Ammon's horn (tissue), 1 donor: ENCODE measurements at places on chromosomes 7 and 10.

DNA sequence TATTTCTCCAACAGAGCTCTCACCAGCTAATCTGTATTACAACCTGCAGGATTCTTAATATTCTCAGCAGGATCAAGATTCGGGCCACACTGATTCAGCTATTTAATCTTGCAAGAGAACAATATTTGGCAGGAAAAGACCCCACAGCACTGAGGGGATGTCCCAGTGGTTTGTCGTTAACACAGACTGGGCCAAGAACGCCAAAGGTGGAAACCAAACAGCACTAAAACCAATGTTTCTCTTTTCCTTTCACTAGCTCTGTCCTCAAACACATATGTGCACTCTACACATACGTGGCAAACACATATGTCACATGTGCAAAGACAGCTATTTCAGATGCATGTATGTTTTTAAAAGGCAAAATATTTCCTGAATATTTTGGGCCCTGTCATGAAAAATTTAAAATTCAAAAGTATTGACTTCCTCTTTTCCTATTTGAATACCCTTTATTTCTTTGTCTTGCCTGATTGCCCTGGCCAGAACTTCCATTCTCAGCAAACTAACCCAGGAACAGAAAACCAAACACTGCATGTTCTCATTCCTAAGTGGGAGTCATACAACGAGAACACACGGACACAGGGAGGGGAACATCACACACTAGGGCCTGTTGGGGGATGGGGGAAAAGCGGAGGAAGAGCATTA is 51.7 kb upstream of the NEBL start:
- no peak for DNase-seq

GRCh38 chr10:127948791-127949190 is 41.9 kb downstream of the PTPRE start:
- DNase-seq, result no peak

- DNase-seq, result no peak
Measured at GRCh38 chr10:120382360-120382759, 74.7 kb upstream of the PLPP4 start.

GRCh38 chr10:13110908-13111307 is 10.9 kb downstream of the OPTN start:
- DNase-seq, result no peak

- DNase-seq, result no peak
Measured at GRCh38 chr7:137417464-137417863, 73.9 kb upstream of the PTN start.

DNA sequence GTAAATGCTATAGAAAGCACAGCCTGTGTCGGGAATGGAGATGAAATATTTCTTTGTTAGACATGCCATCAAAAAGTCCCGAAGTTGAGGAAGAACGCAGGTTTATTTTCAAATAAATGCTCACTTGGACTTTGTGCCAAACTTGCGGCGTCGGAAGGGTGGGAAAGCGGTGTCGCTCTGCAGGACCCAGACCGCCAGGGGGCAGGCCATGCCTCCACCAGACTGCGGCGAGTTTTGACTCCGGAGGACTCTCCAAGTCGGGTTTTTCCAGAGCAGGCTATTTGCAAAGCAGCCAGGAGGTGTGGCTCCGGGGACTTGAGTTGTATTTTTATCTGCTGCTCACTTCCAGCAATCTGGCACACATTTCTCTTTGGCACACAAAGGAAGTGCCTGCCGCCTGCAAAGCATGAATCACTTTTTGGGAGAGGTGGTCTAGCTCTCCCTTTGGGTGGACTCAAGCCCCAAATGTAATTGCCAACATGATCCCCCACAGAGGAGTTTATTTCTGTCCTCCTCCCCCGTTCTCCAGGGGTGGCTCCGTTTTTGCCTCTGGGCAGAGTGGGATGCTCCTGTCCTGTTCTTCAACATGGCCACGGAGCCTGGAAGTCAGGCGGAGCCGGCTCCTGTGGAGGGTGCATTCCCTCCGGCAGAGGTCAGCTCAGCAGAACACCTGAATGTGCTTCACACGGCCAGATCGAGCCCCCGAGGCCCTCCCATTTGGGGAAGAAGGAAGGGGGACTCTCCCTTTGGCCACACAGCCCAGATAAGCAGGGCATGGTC is 82.3 kb upstream of the GPR26 start:
- peak; percentile 85 for DNase-seq

DNA sequence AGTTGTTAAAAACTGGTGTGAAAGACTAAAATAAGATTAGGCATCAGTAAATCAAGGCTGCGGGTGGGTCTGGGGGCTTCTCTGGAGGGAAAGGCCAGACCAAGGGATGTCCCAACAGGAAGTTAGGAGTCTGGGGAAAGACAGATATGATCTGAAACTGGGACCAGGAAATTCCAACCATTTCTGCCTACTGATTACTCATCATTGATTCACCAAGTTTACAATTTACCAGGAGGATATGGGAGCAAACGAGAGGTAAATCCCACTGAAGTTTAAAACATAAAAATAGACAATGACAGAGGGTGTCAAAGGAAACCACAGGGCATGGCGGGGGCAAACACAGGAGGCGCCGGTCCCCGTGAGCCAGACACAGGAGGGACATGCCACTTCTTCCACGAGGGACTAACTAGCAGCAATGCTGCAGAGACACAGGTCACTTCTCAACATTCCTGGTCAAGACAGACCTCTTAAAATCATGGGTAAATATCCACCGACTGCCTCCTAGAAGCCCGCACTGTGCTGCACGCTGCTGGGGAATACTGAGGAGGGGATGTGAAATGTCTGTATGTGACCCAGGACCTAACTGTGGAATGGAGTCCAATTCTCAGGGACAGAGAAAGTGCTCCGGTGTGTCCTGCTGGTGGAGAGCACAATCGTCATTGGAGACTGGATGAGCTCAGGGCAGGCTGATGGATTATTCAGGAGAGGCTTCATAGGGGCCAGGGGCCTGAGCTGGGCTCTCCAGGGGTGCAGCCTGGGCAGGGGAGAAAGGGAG is 153.4 kb upstream of the KLF14 start:
- no peak for DNase-seq

DNA sequence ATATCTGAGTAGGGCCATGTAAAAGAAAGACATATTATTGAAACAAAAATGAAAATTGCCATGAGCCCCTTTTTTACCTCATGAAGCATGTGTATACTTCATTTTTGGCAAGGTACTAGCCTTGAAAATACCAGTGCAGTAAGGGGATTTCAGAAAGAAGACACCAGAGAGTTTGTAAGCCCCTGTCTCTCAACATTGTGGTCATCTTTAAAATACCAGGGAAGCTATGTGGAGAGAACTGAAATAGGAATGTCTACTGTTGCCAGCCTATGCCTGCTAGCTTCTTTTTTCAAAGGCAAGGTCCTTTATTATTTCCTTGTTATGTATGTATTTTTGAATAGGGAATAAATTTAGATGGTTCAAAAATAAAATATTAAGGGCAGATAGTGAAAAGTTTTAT is 57.8 kb downstream of the CASD1 start:
- no peak for DNase-seq

- no peak for DNase-seq
Measured at GRCh38 chr10:96693431-96693830, 26.9 kb downstream of the PIK3AP1 start.

- peak; percentile 76 for DNase-seq
Measured at GRCh38 chr10:3095373-3096139, 28.2 kb downstream of the PFKP start.

- no peak for DNase-seq
Measured at GRCh38 chr7:159036916-159037605, 107.6 kb downstream of the VIPR2 start.

DNA sequence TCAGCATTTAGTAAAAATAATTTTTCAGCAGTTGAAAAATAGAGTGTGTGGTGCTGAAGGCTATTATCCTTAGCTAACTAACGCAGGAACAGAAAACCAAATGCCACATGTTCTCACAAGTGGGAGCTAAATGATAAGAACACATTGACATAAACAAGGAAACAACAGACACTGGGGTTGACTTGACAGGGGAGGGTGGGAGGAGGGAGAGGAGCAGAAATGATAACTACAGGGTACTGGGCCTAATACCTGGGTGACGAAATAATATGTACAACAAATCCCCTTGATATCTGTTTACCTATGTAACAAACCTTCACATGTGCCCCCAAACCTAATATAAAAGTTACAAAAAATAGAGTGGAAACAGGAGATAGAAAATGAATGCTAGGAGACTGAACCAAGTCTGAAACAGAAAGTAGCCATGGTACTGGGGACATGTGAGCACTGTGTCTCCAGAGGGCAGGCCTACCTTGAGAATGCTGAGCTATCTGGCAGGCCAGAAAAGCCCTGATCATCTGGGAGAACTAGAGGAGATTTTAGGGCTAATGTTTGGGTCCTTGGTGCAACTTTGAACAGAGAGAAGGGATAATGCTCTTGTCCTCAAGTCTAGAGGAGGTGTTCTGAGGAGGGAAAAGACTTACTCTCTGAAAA is 4.7 kb upstream of the EFCAB10 start:
- no peak for DNase-seq

DNA sequence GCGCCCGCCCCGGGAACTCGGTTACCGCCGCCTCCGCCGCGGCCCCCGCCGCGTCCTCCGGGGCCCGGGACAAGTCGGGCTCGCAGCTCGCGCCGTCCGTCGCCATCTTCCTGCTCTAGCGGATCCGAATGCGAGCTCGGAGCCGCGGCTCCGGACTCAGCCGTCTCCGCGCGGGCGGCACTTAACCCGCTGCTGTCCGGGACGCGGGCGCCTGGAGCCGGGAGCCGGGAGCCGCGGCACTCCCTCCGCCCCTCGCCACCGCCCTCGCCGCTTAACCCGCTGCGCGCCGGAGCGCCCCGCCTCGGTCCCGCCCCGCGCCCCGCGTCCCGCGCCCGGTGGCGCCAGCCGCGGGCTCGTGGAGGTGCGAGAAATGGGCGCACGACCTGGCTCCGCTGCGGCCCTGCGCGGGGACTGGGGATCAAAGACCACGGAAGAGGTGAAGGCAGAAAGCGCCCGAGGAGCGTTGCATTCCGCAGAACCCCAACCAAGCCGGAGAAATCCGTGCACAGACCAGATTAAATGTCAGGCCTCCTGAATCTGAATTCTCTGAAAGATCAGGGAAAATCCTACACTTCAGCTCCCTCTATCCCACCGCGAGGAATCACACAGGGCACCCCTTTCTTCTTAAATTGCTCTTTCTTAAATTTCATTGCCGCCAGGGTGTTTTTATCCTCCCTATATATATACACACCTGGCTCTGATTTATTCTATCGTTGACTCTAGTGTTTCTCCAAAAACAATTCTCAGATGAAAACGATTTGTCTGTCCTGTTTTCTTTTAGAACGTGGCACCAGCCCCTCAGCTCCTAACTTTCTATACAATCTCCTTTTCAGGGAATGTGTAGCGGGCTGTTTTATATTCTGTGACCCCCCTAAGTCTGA is at the start of gene CTTNBP2:
Gene CTTNBP2 (minus strand): TSS at position 132 of the 881 bp plus-strand sequence. CDS start 26 bp downstream, at position 106.
- peak; percentile 70 for DNase-seq

DNA sequence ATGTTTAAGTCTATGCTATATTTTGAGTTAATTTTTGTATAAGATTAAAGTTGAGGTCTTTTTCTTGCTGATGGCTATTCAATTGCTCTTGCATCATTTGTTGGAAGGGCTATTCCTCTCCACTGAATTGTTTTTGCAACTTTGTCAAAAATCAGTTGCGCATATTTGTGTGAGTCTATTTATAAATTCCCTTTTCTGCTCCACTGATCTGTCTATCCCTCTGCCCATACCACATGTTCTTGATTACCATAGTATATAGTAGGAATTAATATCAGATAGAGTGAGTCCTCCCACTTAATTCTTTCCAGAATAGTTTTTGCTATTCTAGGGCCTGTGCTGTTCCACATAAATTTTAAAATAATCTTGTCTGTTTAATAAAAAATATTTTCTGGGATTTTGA is 152.4 kb upstream of the ADCY1 start:
- DNase-seq, result no peak

DNA sequence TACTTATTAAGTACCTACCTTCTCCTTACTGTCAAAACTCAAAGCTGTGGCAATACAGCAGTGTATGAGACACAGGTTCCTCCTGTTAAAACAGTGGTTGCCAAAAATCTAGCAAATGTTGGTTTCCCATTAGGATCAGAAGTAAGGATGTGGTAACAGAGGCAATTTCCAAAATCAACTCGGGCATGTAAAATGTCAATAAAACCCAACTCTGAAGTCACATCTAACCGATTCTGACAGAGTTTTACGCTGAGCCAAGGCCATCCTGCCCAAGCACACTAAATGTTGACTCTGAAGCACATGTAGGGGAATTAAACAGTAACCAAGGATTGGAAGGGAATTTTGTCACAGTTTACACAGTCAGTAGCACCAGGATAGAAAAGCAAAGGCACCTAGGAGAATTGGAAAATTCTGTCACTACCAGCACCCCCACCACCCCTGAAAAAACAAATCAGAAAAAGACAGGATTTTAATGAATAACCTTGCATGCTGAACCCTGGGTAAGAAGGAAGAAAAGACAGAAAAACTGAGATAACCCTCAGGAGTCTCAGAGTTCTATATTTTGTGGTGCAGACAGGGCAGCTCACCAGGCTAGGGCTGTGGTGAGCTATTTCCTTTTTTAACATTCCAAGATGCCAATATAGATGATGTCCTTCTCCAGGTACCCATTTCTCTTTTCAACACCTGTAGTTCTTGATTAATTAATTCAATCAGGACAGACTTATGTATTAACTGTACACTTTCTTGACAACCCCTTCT is 119.5 kb downstream of the DOCK4 start:
- no peak for DNase-seq

DNA sequence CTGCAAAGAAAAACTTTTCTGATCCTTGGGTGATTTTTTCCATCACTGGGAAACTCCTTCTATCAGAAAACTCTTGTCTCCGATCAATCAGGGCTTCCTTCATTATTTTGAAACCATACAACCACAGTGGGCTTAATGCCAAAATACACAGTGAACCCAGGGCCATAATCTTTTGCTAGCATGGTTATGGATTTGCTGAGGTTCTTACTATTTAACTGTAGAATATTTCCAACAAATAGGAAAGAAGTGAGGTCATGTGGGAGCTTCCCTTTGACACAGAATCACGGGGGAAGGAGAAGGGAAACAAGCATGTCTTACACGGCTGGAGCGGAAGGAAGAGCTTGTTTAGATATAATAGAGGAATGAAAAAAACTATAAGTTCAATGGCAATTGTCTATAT is 1241.7 kb downstream of the REEP3 start:
- no peak for DNase-seq

GRCh38 chr7:95675632-95676031 is 79.3 kb upstream of the PDK4 start:
- DNase-seq, result no peak

DNA sequence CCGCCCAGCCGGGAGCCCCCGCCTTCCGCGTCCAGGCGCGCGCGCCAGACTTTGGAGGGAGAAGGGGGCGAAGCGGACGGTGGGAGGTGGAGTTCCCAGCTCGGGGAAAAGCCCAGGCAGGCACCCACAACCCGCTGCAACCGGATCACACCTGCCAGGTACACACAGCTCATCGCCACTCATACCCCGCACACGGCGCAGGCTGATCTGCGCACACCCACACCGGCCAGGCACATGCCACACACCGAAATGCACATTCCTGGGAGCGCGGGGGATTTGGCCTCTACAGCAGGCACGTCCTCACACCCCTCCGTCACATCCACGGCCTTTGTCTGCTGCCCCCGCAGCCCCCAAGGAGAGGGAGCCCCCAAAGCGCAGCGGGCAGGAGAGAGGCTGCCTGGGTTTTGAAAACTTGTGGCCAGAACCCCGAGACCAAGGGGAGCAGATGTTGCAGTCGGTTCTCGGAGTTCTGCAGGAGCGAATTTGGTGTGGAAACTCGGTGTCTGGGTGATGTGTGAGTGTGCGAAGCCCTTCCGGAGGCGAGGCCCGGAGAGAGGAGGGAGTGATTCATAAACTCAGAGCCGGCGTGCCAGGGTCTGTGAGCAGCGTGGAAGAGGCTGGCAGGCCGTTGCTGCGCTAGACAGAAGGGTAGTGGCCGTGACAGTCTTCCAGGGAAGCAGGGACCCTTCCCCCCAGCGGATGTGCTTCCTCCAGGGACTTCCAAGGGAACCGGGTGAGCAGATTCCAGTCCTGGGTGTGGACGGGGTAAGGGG is 734 bp downstream of the CHST3 start:
- DNase-seq, result no peak
